Iris pigment epithelial cell (primary cell): ENCODE measurements at places on chromosomes 12 and 14.

DNA sequence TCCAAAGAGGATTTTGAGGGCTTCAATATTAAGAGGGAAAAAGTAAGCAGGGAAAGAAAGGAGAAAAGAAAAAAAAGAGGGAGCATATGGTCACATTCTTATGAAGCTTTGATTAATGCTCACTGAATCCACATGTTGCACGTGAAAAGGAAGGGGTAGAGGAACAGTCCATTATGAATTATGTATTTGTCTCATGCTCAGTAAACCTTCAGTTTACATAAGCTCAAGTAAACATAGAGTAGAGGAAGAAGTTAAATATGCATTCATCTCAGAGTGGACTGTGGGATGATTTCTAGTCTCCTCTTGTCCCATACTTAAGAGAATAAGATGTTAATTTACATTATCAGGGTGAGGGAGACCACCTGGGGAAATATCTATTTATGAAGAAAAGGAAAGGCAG lies 334.5 kb downstream of the IPO8 start:
- DNase-seq: no peak

GRCh38 chr12:29563636-29564035 lies 66.2 kb upstream of the OVCH1 start:
- no peak for DNase-seq

GRCh38 chr12:57161491-57161890 lies 14.1 kb upstream of the LRP1-AS start:
- DNase-seq: peak; percentile 58

DNA sequence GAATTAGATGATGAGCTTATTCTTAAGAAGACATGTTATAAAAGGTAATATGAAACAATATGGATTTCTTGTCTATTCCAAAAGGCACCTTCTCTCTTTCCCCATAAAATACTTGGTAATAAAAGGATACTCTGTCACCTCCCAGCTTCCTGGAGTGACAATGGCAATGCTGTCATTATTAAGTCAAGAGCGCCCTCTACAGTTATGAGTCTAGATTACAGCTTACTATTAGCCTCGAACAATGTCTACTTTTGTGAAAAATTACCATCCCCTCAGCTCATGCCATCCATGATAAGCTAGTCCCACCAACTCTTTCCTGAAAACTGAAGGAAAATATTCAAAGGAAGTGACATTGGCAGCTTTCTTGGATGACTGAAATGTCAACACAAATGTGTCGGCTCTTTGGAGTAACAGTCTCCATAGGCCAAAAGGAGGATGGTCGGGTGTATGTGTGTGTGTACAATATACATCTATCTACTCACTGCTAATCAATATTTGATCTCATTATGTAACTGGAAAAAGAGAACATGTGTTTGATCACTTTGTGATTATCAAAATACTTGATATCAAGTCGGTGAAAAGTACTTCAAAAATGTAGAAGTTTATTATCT lies 48.7 kb upstream of the CDKN3 start:
- peak; percentile 30 for DNase-seq

GRCh38 chr12:70367258-70368141 lies 1.4 kb downstream of the KCNMB4 start:
- peak; percentile 8 for DNase-seq

GRCh38 chr12:49054096-49054495 lies 6.5 kb downstream of the KMT2D start:
- DNase-seq: no peak

GRCh38 chr14:71203306-71203705 lies 296.0 kb downstream of the PCNX1 start:
- DNase-seq: no peak

GRCh38 chr12:29428633-29429032 lies 47.7 kb upstream of the ERGIC2 start:
- DNase-seq: peak; percentile 89

DNA sequence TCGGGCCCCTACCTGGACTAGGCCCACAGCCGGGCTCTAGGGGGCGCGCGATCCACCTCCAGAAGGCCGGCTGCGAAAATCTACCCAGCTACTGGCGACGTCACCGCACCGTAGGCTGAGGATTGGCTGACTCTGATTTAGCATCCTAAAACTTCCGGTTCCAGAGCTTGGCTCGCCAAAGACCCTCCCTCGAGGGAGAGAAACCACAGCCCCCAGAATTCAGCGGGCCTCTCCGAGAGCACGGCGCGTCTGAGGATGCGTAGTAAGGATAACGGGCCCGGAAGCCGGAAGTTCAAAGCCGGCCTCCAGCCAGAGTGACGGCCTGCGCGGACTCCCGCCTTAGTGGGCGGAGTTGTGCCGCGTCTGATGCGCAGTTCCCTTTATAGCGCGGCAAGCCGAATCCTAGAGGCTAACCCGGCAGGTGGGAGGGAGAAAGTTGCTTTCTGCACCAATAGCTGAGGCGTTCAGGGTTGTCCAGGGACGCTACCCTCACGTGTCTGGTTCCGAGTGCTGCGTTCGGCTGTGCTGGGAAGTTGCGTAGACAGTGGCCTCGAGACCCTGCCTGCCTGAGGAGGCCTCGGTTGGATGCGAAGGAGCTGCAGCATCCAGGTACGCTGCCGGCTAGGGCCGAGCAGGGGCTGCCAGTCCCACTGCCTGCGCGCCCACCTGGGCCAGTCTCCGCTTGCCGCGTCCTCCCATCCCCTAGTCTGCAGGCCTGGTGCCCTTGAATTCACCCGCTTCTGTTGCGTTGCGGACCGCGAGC lies at the start of gene COX14:
COX14 (plus strand) TSS at position 544 of the 763 bp plus-strand sequence. CDS start 7,808 bp downstream, outside the sequence.
- peak; percentile 100 for DNase-seq

DNA sequence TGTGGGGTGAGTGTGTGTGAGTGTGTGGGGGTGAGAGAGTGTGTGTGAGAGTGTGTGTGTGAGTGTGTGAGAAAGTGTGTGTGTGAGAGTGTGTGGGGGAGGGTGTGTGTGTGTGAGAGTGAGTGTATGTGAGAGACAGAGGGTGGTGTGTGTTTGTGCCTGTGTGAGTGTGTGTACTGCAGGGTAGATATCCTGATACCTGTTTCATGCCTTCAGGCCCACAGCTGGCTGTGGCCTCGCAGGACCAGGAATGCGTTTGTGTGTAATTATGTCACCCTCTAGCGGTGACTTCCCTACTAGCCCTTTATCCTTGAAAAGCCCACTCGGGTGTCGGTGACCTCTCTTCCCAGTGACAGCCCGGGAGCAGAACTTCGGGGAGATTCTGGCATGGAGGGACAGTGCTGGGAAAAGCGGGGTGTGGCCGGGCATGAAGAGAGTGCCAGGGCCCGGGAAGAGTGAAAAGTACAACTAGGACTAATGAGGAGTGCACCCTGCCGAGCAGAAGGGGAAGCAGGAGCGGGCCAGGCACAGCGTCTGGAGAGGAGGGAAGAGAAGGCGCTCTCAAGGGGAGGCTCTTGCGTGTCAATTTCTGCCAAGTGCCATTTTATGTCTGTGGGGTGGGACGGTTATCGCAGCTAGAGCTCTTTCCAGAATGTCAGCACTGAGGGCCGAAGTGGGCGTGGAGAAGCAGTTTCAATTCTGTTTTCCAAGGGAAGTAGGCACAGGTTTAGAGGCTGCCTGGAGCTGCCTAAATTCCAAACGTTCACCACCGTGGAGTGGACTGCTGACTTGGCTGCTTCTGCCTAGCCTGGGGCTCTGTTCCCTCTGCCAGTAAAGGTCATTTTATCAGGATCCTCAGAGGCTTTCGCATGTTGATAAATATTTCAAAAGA lies 11.0 kb upstream of the FBXL14 start:
- peak; percentile 83 for DNase-seq

- peak; percentile 4 for DNase-seq
Measured at GRCh38 chr12:31353750-31354708, 28.1 kb upstream of the SINHCAF start.

DNA sequence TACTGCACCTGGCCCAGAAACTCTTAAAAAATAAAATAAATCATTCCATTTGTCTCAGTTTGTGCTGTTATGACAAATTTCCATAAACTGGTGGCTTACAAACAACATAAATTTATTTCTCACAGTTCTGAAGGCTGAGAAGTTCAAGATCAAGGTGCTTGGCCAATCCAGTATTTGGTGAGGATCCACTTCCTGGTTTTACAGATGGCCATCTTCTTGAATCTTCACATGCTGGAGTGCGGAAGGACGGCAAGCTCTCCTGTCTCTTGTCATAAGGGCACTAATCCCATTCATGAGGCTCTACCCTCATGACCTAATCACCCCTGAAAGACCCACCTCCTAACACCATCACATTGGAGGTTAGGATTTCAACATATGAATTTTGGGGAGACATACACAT lies 29.9 kb upstream of the MYBPC1 start:
- no peak for DNase-seq

GRCh38 chr14:60356386-60356785 lies 107.4 kb downstream of the PPM1A start:
- DNase-seq: no peak

- DNase-seq: no peak
Measured at GRCh38 chr14:53841109-53842099, 115.2 kb downstream of the BMP4 start.

DNA sequence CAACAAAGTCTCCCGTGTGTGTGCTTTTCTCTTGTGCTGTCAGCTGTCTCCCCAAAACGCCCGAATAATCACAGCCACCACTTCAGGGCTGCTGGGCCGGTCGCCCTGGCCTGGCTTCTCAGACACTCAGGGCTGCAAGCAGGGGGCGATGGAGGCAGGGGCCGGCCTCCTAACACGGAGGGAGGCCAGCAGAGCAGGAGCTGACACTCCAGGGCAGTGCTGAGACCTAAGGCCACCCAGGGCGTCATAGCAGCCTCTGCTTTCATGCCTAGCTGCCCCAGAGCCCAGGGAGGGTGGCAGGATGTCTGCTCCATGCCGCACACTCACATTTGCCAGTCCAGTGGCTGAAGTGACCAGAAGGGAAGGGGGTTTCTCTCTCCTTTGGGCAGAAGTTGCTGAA lies 25.6 kb downstream of the STX2 start:
- no peak for DNase-seq

DNA sequence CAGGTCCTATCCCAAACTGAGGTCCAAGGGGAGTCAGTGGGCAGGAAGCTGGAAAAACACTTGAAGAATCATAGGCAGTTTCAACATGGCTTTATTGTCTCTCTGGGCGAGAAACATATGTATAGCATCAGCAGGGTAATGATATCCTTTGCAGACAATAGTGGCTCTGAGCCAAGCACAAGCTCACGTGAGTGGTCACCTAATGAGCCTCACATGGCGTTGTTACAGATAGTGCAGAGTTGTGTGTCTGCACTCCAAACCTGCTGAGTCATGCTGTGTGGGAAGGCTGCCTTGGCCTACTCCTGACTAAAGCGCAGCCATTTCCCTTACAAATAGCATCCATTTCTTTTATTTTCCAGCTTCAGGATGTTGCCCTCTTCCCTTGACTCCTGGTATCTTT lies 105.2 kb upstream of the SYT1 start:
- peak; percentile 43 for DNase-seq

- no peak for DNase-seq
Measured at GRCh38 chr14:99359906-99360305, 87.9 kb upstream of the BCL11B start.

DNA sequence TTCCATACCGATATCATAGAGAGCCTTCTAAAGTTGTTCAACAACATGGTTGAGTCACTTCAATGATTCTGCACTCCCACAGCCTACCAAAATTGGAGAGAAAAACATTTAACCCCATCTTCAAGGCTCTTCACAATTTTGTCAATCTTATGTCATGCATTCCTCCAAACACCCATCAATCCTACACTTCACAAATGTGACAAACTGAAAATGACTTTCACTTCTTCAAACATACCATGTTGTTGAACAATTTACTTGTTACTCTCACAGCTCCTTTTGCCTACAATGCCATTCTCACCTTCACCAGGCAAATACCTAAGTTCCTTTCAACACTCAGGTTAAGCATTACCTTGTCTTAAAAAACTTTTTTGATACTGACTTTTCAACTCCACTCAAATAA lies 88.0 kb downstream of the OSBPL8 start:
- DNase-seq: no peak

DNA sequence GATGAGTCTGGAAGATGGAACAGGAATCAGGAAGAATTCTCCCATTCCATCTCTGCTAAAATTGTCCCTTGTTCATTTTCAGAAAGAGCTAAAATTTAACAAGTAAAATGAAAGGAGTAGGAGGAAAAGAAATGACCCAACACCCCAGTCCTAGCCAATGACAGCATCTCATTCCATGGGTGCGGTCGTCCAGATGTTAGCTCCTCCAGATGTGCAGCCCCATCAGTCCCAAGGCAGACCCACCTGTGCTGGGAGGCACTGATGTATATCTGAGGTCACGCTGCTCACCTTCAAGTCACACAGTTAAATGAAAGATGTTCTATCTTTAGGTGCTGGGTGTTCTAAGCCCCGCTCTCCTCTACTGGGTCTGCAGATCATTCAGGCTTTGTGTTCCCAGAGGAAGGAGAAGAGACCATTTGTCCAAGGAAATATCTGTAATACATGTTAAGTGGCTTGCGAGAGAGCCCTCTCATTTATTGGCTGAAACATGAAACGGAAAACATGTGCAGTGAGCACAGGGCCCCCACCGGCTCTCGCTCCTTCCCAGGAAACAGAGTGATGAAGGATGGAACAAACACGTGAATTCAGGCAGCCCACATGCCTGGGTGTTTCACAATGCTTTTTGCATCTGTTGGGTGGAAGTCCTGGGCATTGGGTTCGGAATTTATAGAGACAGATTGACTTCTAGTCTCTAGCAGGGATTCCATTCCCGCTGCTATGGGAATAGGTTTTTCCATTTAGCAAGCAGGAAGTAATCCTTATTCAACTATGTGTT lies 294.6 kb downstream of the NUAK1 start:
- peak; percentile 41 for DNase-seq

DNA sequence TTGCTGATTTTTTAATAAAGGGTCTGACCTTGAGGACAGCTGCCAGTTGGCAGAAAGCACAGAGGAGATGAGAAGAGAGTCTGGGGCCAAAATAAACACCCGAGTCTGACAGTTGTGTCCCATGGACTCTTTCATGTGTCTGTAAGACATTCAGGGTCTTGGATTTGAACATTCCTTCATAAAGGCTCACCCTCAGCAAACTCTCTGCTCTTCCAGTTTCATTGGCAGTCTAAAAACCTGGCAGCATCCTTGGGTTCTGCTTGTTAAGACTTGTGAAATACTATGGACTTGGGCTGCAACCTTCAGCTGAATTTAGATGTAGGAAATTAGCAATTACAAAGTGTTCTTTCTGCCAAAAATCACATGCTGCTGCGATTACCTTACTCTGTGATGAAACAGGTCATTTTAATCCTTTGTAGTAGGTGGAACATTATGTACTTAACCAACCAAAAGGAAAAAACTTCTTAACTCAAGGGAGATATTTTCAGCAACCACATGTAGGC lies 32.0 kb upstream of the LMNTD1 start:
- peak; percentile 92 for DNase-seq

- peak; percentile 67 for DNase-seq
Measured at GRCh38 chr14:26833621-26834176, 235.9 kb upstream of the NOVA1 start.

GRCh38 chr12:12079291-12079690 lies 8.6 kb downstream of the BCL2L14 start:
- DNase-seq: peak; percentile 34

GRCh38 chr12:108686780-108687179 lies 44.5 kb downstream of the CORO1C start:
- no peak for DNase-seq

DNA sequence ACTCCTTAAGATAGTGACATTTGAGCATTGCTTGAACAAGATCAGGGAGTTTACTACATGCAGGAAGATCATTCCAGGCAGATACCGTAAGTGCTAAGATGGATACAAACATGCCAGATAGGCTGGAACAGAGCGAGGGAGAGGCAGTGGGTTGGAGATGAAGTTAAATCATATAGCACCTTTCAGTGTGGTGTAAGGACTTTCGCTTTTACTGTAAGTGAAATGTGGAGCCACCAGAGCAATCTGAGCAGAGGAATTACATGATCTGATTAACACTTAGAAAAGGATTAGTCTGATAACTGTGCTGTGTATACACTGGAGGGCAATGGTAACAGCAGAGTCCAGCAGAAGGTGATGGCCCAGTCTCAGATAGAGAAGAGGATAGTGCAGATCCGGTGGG lies 163.0 kb upstream of the SSTR1 start:
- no peak for DNase-seq
